Stomach (tissue), 19 donors: ENCODE measurements at places on chromosomes 1 and 21.

DNA sequence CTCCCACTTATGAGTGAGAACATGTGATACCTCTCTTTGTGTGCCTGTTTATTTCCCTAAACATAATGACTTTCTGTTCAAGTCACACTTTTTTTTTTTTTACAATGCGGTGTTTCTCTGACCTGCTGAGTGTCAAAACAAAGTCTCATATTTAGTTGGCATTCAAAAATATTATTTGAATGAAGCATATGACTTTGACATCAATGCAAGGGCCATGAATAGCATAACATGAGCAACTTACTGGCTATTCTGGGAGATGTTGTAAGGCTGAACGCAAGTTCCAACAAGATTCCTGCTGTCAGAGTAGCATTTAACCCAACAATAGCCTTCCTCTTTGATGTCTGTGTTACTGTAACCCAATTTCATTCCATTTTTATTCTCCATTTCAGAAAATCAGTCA lies 2.0 kb upstream of the KRTAP19-1 start:
- no peak for DNase-seq

GRCh38 chr1:203907901-203908300 lies 46.5 kb downstream of the SNRPE start:
- no peak for DNase-seq

DNA sequence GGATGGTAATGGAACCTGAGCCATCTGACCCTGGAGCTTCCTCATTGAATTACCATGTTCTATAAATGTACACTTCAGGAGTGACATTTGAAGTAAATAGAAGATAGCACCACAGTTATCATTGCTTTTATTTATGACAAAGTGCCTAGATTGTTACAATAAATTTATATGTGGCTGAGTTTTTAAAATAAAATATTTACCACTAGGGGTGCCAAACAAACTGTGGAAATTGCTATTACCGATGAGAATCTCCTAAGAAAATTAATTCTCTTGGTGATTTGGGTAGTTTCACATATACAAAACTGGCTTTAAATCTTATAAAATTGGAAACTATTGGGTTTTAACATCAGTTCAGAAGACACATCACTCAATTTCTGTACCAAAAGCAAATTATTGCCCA lies 1.4 kb upstream of the TNR start:
- no peak for DNase-seq

- no peak for DNase-seq
Measured at GRCh38 chr1:175969231-175969630, 225.8 kb upstream of the TNR start.

DNA sequence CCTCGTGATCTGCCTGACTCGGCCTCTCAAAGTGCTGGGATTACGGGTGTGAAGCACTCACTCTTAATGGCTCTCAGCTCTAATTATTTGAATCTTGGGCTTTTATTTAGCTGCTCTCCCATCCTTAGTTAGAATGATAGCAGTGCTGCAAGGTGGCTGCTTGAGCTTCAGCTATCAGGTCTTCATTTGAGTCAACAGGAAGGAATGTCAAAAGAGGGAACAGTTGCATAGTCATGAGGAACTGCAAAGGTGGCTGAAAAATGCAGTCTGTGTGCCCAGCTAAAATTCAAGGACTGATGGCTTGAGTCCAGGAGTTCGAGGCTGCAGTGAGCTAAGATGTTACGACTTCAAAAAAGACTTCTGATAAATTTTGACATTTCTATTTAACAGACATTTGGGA lies 55.6 kb downstream of the UCK2 start:
- DNase-seq, result no peak

GRCh38 chr1:114094675-114095074 lies 59.0 kb downstream of the SYT6 start:
- no peak for DNase-seq

- DNase-seq, result peak; percentile 53
Measured at GRCh38 chr1:110220324-110220723, 10.2 kb downstream of the KCNC4 start.
